ENCODE measurements at places on chromosomes 2 and 18.

- DNase-seq, result no peak
Measured at GRCh38 chr2:134934150-134934549, 15.5 kb downstream of the CCNT2 start.

GRCh38 chr2:161369311-161369710 is 46.8 kb upstream of the TBR1 start:
- no peak for DNase-seq

DNA sequence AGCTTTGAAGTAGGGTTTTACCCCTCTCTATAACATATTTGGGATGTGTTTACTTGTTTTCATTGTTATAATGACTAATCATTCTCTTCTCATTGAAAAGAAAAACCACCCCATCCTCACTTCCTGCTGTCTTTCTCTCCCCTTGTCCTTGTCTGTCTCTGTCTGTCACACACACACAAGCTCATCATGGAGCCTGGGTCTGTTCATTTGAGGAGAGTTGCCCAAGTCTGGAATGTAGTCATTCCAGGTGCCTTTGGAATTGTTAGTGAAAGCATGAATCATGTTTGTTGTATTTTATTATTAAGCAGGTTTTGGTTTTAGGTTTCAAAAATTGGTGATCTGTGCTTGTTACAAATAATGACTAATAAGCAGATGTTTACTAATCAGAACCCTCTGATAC is 133.5 kb upstream of the IL1R2 start:
- no peak for DNase-seq

DNA sequence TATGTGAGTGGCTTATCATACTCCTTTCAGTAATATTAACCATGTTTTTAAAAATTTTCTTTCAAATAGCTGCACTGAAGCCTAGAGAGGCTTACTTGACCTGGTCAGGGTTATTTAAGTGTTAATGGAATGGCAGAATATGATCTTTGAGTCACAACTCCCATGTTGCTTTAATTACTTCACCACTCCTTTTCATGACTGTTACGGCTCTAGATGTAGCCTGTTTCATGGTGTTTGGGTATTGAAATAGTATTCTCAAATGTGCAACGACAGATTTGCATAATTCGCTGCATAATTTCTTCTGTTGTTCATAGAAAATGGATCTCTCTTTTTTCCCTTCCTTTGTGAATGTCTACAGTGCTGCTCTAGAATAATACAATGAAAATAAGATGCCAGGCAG is 51.6 kb upstream of the PLA2R1 start:
- no peak for DNase-seq

- DNase-seq, result no peak
Measured at GRCh38 chr2:154740361-154740760, 41.9 kb downstream of the KCNJ3 start.

DNA sequence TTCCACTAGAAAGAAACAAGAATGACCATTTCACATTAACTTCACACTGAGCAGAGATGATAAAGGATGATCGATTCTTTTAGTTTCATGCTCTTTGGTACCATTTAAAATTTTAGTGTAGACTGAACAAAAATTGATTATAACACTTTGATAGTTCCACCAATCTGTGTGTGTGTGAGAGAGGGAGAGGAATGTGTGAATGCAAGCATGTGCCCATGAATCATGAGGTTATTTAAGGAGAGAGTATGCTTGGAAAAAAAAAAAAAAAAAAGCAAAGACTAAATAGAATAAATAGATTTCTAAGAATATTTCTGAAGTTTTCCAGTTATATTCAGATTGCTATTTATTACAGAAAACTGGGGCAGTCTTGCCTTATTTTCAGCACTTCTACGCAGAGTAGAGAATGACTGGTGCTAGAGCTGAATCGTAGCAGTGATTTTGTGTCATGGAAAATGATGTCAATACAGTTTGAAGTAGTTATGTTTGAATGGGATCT is 900.8 kb downstream of the SLC4A3 start:
- DNase-seq, result no peak

- no peak for DNase-seq
Measured at GRCh38 chr2:70508711-70509462, 44.7 kb downstream of the TGFA start.

DNA sequence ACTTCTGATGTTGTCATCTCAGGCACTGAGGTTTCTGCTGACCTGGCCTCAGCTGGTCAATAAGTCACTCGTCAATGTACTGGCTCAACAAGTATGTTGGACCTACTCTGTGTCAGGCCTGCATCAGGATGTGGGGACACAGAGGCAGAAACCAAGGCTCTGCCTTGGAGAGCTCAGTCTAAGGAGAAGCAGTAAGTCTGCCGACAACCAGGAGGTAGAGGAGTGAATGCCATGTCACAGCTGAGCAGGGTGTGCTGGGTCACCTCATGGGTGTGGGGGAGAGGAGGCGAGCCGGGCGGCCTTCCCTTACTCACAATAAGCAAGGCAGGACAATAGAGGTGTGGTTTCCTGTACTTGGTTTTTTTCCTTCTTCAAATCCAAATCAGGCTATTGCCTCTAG is 75.8 kb downstream of the COLEC12 start:
- no peak for DNase-seq

GRCh38 chr2:120235681-120236080 is 12.5 kb upstream of the TMEM185B start:
- DNase-seq, result no peak

DNA sequence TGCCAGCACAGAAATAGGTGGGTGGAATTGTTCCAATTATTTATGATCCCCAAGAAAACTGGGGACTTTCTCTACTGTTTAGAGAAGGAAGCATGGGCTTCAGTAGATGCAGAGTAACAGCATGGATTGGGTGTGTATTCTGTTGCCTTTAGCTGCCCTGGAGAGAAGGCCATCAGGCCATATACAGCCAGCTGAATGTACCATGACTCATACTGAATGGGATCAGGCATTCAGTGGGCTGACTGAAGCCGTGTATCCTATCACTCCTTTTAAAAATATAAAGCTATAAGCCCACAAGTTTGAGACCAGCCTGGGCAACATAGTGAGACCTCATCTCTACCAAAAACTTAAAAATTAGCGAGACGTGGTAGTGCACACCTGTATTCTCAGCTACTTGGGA is 16.7 kb upstream of the PLEKHM3 start:
- no peak for DNase-seq

GRCh38 chr2:170715062-170715931 is at the start of gene SP5:
Gene SP5 (plus strand): TSS chr2:170715337. CDS start chr2:170715513, 176 bp downstream.
- DNase-seq, result no peak

DNA sequence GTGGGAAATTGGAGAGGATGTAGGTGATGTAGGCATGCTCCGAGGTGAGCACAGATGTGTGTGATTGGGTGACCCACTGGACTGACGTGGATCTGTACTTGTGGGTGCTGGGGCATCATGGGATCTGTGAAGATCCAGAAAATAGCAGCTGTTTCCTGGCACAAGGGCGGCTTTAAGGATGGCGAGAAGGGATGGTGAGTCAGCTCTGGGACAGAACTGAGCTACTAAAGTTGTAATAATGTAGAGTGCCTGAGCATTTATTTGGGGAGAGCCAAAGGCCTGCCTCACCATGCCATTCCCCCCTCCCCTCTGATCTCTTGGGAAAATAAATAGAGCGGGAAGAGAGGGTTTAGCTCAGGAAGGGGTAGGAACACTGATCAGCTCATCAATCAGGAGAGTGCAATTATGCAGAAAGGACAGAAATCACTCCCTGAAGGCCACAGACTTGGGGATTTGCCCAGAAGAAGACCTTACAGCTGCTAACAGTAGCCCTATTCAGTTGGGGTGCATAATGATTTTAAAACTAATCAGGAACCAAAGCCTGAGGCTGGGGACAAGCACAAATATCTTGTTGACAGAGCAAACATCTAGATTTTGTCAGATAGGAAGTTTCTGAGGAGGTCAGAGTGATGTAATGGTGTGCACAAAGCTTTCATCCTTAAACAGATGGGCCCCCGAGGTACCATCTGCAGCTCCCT is 30.3 kb downstream of the TANC1 start:
- no peak for DNase-seq

- no peak for DNase-seq
Measured at GRCh38 chr18:27645929-27646328, 460.8 kb upstream of the CHST9 start.

- no peak for DNase-seq
Measured at GRCh38 chr2:202178346-202178958, 59.9 kb downstream of the SUMO1 start.

DNA sequence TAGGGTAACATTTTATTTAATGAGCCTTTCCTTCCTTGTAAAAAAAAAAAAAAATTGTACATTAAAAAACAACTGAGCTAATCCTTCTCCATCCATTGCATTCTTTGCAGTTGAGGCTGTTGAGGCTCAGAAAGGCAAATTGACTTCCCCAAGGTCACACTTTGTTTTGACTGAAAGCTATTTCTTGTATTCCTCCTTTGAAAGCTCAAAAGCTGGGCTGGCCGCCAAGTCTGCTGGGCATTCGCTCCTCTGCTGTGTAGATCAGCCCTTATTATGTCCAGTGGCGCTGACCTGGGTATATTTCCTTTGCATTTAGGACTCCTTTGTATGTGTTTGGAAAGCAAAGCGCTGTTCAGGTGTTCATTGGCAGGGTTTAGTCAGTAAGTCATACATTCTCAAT is 44.0 kb downstream of the SGPP2 start:
- no peak for DNase-seq

DNA sequence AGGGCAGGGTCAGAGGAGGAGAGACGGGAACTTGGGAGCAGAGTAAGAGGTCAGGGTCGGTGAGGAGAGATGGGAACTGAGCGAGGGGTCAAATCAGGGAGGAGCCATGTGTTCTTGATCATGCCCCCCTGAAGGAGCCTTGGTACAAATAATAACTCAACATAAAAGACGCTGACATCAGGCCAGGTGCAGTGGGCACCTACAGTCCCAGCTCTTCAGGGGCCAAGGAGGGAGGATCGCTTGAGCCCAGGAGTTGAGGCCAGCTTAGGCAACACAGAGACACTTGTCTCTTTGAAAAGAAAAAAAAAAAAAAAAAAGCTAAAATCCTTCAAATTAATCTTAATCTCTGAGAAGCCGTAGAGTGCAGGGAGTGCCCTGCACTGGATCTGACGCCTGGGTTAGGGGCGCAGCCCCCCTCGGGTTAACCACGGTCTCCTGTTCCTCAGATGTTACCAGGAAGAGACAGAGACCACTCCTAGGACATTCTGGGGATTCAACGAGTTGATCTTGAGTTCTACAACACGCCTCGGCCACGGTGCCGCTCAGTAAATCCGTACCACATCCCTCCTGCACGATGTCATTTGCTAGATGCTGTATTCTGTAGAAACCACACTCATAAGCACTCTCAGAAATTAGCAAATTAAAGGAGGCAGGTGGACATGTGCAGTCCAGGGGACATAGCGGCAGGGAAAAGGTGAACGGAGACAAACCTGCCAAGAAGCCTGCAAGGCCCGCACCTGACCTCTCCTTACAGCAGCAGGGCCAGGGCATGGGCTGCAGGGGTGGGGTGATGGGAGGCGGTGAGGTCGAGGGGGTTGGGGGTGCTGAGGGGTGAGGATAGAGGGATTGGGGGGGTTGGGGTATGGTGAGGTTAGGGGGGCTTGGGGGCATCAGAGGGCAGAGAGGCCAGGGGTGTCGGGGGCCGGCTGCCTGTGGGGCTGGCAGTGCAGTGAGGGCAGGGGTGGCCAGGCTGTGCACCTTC is 29.2 kb downstream of the SLC66A2 start:
- no peak for DNase-seq

- no peak for DNase-seq
Measured at GRCh38 chr2:190815226-190815625, 65.4 kb upstream of the GLS start.

- no peak for DNase-seq
Measured at GRCh38 chr2:131557558-131558321, 30.1 kb downstream of the CCDC74A start.

DNA sequence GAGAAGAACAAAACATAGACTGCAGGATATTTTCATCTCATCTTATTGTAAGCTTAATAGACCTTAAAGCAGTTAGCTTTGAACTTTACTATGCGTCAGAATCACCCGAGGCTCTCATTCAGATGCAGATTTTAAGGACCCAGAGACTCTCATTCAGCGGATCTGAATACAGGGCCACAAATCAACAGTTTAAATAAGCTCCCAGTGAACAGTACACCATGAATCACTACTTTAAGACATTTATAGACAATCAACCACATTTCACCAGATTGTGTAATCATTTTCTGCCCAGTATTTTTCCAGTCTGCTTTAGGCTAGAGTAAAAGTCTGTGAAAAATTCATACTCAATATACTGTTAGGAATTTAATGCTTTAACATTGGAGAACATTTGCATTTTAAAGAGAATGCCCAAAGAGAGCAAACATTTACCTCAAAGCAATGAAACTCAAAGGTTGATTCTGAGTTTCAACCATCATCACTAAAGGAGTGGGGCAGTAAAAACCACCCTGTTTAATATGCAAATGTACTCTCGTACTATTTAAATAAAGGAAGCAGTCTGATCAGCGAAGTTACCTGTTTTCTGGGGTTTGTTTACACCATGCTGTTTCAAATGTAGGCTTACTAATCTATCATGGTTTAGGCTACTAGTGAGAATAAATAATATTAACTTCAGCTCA is 11.0 kb upstream of the ALPK2 start:
- no peak for DNase-seq

GRCh38 chr2:11096591-11096990 is 58.7 kb upstream of the SLC66A3 start:
- no peak for DNase-seq

DNA sequence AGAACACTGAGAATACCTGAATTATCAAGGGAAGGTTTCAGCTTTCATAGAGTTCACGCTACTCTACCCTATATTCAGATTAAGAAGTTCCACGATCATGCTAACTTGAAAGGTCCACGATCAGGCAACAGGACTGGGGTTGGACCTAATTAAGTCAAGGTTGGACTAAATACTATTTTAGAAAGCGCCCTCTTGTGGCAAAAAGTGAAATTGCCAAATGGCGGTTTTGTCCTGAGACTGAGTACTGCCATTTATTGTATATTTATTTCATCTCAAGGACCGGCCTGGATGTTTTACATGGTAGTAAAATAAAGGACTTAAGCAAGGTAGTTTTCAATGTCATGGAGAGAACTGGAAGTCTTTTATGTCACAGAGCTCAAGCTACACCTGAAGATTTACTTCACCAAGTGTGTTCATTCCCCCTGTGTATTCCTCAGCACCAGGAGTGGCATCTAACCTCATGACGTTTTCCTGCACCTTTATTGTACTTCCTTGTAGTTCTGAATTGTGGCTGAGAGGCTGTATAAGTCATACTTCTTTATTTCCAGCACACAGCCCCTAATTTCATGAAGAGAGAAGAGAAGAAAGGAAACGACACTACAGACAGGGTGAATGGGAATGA is 56.8 kb downstream of the SRD5A2 start:
- no peak for DNase-seq

GRCh38 chr2:47043142-47043890 is 111.8 kb downstream of the STPG4 start:
- no peak for DNase-seq

Data from cortex of kidney (tissue), 1 donor.